ENCODE measurements at places on chromosomes 12 and 14.

- no peak for DNase-seq
Measured at GRCh38 chr14:49367696-49368095, 218.5 kb downstream of the RPS29 start.

DNA sequence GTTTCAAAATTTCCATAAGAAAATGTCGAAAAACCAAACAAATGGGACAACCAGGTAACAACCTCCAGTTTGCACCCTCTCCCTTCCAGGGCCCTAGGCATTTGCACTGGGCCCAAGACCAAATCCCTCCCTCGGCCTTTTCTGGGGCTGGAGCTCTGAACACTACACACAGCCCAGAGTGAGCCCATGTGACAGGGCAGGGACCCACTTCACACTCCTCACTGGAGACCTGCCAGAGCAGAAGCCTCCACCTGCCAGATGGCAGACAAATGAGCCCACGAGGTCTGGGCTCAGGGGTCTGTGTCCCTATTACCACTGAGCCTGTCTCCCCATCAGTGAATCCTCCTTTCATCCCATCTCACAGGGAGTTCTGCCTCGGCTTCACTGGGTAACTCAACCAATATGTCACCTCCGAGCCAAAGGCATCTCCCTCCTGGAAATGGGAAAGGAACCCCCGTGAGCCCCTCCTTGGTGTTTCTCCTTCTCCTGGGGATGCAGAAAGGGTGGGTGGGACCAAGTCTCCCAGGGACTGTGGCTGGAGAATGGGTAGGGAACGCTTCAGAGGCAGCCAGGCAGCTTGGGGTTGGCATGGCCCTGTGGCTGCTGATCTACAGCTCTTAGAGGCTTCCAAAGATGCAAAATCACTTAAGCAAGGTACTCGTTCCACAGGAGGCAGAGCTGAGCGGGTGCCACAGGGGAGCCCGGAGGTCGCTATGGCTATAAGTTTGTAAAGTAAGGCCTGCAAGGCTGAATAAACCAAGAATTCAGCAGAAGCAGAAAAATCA is 10.6 kb downstream of the VWF start:
- no peak for DNase-seq

DNA sequence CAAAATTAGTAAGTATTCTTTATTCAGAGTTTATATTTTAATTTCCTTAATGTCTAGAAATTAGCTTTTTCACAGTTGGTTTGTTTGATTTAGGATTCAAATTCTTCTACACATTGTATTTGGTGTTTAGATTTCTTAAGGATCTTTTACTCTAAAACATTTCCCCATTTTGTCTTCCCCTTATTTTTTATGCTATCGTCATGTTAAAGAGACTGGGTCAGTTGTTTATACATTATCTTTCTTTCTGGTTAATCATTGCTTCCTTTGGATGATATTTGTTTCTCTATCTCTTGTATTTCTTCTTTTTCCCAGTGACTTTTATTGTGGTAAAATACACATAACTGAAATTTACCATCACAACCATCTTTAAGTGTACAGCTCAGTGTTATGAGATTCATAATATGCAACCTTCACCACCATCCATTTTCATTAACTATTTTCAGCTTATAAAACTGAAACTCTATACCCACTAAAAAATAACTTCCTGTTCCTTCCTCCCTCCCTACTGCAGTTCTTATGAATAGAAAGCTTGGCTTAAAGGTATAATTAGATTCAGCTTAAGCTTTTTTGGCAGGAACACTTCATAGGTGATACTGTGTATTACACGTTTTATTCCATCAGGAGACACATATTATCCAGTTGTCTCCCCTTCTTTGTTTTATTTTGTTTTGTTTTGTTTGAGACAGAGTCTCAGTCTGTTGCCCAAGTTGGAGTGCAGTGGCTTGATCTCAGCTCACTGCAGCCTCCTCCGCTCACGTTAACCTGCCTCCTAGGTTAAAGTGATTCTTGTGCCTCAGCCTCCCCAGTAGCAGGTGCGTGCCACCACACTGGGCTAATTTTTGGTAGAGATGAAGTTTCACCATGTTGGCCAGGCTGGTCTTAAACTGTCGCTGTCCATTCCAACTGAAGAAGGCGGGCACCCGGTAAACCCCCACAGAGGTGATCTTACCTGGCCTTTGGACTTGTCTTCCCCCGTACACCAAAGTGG is 45.0 kb downstream of the NOPCHAP1 start:
- DNase-seq, result no peak

GRCh38 chr12:124218243-124218560 is 76.7 kb upstream of the RFLNA start:
- no peak for DNase-seq

DNA sequence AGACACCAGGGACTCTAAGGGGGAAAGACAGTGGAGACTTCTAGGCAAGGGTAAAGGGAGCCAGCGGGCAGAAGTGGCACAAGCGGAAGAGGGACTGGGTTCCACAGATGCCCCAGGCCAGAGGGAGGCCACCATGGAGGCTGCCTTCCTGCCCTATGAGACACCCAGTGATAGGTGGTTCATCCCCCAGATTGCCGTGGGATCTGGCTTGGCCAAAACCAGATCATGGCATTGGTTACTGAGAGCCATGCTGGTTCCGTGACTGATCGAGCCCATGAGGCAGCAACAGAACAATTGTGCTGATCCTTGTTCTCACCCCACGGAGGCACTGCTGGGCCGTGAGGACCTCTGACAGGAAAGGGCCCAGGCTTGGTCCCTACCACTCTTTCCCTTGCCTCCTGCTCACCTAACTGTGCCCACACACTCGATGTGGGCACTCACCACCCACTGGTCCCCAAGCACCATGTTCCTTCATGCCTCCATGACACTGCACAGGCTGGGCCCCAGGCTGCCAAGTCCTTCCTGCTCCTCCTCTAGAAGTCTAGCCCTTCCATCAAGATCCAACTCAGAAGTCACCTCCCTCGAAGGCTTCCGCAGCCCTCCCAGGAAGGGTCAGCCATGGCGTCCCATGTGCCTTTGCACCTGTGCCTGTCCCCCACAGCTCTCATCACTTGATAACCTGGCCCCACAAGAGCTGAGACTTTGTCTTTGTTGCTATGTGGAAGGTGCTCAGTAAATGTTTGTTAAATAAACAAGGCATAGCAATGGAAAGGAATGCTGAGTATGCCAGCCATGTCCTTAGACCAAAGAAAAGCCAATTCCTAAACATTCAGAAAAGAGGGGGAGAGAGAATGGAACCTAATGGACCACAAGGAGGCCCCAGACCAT is 7.3 kb downstream of the KRT79 start:
- DNase-seq, result no peak

GRCh38 chr12:54385251-54385914 is 850 bp upstream of the ZNF385A start:
- DNase-seq, result no peak

GRCh38 chr12:103086471-103086870 is 129.0 kb downstream of the ASCL1 start:
- no peak for DNase-seq

DNA sequence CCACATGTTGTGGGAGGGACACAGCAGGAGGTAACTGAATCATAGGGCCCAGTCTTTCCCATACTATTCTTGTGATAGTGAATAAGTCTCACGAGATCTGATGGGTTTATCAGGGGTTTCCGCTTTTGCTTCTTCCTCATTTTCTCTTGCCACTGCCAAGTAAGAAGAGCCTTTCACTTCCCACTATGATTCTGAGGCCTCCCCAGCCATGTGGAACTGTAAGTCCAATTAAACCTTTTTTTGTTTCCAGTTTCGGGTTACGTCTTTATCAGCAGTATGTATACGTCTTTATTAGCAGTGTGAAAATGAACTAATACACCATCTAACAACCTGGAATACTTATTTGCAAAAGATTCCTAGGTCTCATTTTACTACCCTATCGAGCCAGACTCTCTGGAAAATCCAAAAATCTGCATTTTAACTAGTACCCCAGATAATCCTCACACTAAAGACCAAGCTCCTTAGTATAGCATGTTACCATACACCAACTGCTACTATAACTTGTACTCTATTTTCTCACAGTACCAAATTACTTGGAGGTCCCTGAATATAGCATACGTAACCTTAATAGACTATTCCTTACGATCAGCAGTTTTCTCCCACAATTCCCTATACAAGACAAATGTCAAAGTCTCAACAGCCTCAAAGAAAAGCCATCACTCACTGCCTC is 11.5 kb downstream of the GTF2A1 start:
- no peak for DNase-seq

DNA sequence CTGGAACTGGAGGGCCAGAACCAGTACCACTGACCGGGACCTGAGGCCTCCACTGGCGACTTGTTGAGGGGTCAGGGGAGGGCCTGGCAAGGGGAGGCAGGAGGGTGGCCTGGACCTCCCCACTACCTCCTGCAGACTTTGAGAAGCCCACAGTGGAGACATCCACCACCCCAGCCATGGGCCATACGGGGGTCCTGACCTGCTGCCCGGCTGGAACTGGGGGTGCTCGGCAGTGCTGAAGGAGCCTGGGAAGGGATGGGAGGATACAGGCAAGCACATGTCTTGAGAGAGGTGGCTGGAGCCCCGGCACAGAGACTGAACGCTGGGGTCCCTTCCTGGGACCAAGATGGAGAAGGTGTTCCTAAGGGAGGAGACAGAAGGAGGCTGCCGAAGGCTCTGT is 14.3 kb downstream of the NGB start:
- no peak for DNase-seq

- DNase-seq, result no peak
Measured at GRCh38 chr12:62128175-62128975, 131.8 kb upstream of the USP15 start.

DNA sequence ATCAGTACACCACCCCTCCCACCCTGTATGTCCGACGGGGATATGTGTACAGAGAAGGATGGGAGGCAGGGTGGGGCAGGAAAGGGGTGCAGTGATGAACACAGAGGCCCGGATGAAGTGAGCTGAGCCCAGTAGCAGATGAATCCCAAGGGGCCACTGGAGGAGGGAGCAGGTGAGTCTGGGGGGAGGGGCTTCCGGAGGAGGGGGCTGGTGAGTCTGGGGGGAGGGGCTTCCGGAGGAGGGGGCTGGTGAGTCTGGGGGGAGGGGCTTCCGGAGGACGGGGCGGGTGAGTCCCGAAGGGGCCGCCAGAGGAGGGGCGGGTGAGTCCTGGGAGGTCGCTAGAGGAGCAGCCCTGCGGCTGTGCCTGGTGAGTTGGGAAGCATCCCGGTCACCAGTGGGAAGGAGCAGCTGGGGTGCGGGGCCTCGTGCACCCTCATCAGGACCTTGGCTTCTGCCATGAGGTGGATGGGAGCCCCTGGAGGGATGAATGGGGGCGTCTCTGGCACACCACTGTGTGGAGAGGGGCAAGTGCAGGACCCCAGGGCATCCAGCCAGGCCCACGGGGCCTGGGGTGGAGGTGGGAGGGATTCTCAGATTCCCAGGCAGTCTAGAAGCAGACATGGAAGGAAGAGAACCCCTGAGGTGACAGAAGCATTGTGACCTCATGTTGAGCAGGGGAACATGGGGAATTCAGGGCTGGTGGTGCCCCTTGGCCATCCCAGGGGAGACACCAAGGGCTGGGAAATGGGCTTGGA is 14.0 kb downstream of the BEGAIN start:
- no peak for DNase-seq

- DNase-seq, result no peak
Measured at GRCh38 chr12:31773223-31773750, 44.5 kb upstream of the AMN1 start.

DNA sequence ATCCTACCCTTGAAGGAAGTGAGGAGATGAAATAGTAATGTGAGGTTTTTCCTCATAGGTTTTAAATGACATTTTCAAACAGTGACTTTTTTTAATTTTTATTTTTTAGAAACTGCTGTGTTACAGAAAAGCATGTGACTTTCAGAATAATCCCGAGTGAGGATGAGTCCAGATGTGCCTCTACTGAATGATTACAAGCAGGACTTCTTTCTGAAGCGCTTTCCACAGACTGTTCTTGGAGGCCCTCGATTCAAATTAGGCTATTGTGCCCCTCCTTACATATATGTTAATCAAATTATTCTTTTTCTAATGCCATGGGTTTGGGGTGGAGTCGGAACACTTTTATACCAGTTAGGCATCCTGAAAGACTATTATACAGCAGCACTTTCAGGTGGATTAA is 15.8 kb downstream of the PCNX4 start:
- no peak for DNase-seq

- no peak for DNase-seq
Measured at GRCh38 chr12:47766502-47767215, 6.4 kb upstream of the SLC48A1 start.

DNA sequence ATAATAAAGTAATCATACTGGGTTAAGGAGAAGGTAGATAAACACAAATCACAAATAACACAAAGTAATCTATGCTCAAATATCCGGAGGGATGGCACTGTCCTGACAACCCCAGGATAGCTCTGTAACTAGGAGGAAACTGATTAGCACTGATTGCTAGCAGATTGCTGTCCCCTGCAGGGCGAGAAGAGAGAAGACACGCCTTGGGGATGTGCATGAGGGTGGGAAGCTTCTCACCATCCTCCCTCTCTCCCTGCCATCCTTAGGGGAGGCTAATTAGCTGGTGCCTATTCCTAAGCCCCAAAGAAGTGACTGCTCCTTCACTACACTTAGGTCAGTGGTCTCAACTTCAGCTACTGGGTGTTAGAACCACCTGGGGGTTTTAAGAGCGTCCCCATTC is 27.0 kb upstream of the TMEM260 start:
- no peak for DNase-seq

DNA sequence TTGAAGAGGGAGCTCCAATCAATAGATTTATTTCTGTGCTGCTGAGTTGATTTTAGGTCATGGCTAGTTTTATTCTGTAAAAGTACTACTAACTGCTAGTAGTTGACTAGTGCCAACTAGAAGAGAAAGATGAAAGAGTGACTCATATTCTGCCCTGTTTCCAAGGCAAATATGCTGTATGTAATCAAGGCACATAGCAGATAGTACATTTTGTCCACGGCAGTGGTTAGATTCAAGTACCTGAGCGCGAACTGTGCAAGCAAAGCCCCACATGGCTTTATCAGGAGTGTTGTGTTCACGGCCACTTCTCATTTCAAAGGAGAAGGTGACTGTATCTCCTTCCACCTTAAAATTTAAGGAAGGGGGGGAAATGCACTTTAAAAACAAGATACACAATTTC is 126.8 kb downstream of the TRAFD1 start:
- DNase-seq, result no peak

GRCh38 chr12:12872139-12872933 is 19.0 kb upstream of the GPRC5A start:
- no peak for DNase-seq

DNA sequence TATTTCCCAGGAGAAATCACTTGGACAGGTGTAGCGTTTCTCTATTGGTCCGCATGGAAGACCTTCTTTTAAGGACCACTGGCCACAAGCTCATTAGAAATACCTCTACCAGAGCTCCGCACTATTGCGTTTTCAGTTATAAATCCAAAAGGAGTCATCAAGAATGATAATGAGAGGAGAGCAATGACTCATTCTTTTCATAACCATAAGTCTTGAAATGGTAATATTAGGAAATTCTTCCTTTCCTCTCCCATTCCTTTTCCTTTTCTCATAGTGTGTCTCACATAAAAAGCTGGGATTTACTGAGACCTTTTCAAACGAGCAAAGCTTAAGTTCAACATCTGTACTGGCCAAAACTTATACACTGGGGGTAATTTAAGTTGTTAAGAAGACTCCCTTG is 215.7 kb downstream of the CPNE8 start:
- DNase-seq, result no peak
